ENCODE measurements at places on chromosomes 3 and 15. TPM values are rescaled to one million over a fixed set of nuclear protein-coding genes. Genes with fewer than 3 reads are reported as not detected.

Gene PP2D1
- total RNA-seq = not detected

Gene SLCO3A1
- 12.6 TPM for total RNA-seq

Gene LRRC58
- total RNA-seq = 42.3 TPM

DNA sequence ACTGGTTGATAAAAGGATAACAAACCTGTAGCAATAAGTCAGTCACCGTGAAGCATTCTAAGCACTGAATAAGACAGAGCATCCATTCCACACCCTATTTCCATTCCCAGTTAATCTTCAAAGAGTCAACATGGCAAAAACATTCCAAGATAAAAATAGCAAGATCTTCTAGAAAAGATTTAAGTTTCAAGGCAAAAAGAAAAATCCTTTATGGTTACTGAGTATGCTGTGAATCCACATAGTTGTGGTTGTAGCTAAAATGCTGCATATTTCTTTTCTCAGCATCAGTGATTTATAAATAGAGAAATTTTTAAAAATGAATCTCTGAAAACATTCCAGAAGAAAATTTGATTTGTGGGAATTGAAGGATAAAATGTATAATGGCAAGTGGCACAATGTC is 21.1 kb downstream of the GAP43 start:
- DNase-seq = no peak

DNA sequence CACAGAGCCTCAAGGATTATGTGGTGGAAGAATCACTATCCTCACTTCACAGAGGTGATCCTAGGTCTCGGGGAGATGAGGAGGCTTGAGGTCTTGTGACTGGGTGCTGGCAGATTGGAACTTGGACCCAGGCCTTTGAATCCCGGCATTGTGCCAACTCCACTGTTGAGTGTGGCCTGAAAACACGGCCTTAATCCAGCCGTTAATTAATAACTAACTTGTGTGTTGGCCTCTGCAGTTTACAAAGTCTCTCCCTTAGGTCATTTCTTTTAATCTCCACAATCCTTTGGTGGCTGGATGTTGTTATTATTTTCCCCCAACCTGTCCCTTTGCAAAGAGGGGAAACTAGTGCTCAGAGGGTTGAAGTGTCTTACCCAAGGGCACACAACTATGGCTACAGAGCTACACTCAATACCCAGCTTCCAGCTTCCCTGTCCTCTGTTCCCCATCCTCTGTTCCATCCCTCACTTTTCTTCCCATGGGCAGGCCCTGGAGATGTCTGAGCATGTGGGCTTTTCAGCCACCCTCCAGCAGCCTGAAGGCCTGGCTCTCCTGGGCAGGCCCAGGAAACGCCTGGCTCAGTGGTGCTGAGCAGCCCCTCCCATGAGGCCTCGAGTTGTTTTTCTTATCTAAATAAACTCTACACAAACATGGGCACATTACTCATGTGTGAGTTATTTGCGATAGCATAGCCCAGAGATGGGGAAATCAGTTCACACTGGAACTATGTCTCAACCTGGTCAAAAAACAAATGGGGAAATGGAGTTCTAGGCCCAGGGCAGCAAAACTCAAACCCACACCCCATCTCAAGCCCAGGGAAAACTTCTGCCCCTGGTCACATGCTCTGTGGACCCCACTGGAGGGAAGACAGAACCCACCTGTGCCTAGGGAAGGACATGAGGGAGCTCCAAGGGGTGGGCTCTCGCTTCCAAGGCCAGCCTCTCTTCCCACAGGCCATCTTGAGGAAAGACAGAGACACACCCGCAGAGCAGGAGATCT is 16.8 kb upstream of the SMAD3 start:
- DNase-seq = peak; percentile 27

- DNase-seq = no peak
Observed at GRCh38 chr15:61629269-61629668, 400.2 kb upstream of the RORA start.

DNA sequence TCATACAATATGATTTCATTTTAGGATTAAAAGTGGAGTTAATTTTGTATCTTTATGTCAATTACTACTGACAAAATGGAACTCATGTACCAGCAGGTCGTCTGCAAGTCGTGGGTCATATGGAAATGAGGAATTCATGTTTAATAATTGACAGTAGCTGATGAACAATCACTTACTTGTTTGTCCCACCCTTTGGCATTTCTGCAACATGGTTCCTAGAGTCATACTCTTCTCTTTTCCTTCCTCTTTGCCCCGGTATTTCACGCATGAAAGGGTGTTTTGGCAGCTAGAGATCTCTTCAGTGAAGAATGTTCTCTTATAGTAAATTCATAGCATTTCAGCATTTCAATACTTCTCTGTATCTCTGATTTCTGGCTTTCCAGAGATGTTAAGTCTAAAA is 133.3 kb upstream of the SLC24A5 start:
- no peak for DNase-seq

- no peak for DNase-seq
Observed at GRCh38 chr3:46006238-46007032, 10.8 kb upstream of the FYCO1 start.

All from uterus (tissue), 4 donors.